ENCODE measurements at places on chromosomes 4 and X.

DNA sequence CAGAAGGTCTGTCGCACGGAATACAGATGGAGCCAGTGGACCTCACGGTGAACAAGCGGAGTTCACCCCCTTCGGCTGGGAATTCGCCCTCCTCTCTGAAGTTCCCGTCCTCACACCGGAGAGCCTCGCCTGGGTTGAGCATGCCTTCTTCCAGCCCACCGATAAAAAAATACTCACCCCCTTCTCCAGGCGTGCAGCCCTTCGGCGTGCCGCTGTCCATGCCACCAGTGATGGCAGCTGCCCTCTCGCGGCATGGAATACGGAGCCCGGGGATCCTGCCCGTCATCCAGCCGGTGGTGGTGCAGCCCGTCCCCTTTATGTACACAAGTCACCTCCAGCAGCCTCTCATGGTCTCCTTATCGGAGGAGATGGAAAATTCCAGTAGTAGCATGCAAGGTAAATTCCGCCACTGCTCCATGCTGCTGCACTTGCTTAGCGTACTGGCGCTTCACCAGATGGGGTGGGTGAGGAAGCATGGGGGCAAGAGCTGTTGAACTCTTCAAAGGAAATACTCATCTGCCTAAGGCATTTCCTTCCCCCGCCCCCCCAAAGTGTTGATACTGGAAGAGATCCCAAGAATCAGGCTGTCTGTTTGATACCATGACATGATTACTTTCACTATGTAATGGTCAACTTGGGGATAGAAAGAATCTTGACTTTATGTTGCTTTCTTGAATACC is 24.8 kb downstream of the KLF3 start:
- no peak for DNase-seq

- no peak for DNase-seq
These were observed 28.1 kb upstream of the HPGDS start for GRCh38 chr4:94370533-94371254.

- no peak for DNase-seq
These were observed 704 bp downstream of the FAM114A1 start for GRCh38 chr4:38868059-38868960.

- no peak for DNase-seq
These were observed 2.0 kb downstream of the SMIM14 start for GRCh38 chr4:39636531-39637184.

GRCh38 chr4:102723511-102723910 is 37.3 kb downstream of the MANBA start:
- DNase-seq, result no peak

- DNase-seq, result no peak
These were observed 677 bp upstream of the NONO start for GRCh38 chrX:71282514-71283402.

- no peak for DNase-seq
These were observed 17.8 kb upstream of the RPL39 start for GRCh38 chrX:119809185-119809666.

DNA sequence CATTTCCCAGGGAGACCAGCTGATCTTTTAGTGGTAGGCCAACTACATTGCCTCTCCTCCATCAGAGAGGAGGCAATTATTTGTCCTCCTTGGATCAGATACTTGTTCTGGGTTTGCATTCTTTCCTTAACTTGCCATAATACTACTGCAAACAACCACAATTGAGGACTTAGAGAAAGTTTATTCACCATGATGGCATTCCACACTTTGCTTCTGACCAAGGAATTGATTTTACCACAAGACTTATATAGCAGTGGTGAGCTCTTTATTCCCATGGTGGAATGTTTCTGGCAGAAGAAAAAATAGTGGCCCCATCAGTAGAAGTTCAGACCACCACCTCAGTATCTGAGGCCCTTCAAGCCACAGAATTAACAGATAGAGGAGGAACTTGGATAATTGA is 123.9 kb upstream of the PPP3CA start:
- no peak for DNase-seq

- no peak for DNase-seq
These were observed 74.5 kb downstream of the MGST2 start for GRCh38 chr4:139740121-139740520.

DNA sequence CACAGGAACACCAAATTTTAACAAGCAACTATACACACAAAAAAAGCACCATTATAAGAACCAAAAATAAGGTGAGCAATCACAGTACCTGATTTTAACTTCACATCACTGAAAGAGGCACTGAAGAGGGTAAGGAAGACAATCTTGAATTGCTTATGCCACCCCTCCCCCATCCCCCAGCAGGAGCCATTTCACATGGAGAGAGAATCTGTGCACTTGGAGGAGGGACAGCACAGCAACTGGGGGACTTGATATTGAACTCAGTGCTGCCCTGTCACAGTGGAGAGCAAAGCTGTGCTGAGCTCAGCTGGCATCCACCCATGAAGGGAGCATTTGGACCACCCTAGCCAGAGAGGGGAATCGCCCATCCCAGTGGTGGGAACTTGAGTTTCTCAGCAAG is 56.0 kb downstream of the NUDT11 start:
- DNase-seq, result no peak

DNA sequence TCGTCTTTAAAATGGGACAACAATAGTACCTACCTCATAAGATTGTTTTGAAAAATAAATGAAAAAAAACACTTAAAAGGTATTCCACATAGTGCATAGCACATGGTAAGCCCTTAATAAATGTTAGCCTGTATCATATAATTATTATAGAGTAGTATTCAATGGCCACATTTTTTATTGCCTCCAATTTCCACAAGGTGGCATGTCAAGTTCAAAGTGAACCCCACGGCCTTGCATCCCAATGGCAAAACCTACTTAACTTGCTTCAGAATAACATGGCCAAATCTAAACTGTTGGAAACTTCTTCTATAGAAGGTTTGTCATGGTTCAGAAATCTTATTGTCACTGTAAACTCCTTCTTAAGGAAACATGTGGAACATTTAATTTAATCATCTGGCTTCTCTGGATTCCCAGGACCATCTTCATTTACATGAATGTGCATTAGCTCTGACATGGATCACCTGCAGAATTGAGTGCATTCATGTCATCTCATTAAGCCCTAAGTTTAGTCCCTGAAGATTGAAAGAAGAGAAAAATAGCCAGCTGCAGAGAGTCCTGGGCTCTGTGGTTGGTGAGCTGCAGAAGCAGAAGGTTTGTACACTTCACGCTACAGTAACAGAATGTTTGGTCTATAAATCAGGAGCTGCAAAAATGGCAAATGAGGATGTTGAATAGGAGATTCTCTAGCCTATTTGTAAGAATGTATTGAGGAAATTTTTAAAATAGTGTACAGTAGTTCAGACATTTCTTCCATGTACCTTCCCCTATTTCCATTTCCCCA is 61.0 kb downstream of the ANXA3 start:
- peak; percentile 0 for DNase-seq

GRCh38 chr4:41969671-41970070 is 11.9 kb upstream of the DCAF4L1 start:
- no peak for DNase-seq

DNA sequence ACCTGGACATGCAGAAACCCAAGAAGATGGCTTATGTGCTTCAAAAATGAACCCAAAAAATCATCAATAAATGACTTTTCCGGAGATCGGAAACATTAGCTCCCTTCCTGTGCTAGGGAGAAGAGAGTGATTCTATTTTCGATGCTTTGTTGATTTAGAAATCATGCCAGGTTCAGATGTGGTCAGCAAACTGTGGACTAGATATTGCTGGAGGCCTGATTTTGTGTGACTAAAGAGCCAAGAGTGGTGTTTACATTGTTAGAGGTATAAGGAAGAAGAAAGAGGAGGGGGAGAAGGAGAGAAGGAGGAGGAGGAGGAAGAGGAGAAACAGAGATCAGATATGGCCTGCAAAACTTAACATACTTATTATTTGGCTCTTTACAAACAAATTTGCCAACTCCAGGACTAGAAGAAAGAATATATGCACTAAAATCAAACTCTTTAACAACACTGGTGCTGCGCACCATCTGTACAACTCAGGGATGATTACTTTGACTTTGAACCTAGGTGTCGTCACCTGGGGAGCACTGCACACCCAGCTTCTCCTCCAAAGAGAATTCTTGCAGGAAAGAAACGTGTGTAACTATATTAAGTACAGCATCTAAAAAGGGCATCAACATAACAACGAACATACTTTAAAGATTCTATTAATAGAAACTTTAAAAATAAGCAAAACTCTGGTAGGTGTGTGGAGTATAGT is 664.9 kb upstream of the LCORL start:
- DNase-seq, result no peak

DNA sequence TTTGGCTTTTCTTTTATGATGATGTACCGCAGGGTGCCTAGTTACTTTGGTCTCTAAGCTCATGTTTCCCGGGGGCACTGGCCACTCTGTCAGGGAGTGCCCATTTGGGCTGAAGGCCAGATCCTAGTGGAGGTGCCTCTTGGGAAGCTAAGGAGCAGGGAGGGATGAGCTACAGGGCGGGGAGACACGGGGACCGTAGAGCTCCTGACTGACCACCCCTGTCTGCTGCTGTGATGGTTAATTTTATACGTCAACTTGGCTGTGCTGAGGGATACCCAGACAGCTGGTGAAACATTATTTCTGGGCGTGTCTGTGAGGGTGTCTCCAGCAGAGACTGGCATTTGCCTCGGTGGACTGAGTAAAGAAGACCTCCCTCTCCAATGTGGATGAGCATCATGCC is 24.9 kb upstream of the CLDN24 start:
- DNase-seq, result no peak

DNA sequence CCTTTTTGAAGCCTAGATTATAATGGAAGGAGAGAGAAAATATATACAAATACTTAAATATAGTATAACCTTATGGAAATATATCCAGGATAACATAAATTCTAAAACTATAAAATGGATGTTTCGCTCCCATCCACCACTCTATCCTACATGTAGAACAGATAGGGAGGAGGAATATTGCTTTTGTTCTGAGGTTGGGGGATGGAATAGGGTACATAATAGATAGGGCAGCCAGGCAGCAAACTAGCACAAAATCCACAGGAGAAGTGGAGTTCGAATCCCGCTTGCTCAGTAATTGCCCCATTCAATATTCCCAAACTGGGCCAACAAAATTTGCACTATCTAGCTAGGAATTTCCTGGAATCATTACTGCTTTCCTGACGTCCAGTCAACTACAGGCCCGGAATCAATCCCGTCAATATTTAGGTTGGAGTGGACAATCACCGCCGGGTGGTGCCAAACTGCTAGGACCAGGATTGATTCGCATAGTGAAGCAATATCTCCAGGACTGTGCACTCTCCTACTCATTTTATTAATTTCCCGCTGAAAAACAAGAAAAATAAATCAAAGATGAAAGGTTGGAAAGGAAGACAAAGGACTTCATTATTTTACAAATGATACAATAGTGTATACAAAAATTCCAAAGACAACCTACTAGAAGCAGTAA is 40.4 kb upstream of the PAPSS1 start:
- DNase-seq, result no peak

Data from esophagus squamous epithelium (tissue), 5 donors.